ENCODE measurements at places on chromosomes 1 and 21.

- DNase-seq: no peak
These were observed 161.8 kb downstream of the PCBP3 start for GRCh38 chr21:45805321-45805720.

- no peak for DNase-seq
These were observed 5.2 kb downstream of the SUSD4 start for GRCh38 chr1:223358826-223359225.

GRCh38 chr1:173355281-173356031, 121.7 kb upstream of the PRDX6 start:
- DNase-seq: no peak

DNA sequence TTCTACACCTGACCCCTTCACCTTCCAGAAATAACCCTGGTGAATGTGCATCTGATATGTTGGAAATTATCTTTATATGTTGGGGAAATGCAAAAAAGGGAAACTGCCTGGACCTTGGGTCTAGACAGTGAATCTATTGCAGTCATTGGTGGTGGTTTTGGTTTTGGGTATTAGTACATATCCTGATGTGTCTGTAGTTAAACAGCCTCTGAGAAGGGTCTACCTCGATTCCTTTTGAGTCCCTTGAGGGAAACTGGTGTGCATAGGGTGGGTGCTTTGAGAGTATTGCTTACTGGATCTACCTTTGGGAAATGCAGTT, 127.3 kb upstream of the KIAA0040 start:
- DNase-seq: no peak

Data from stimulated activated CD4-positive, alpha-beta T cell treated with anti-CD3 and anti-CD28 coated beads, Interleukin-15, amount 100 ng/mL, for 48 hours (primary cell).